H54 (cell line): ENCODE measurements at places on chromosomes 4 and X.

DNA sequence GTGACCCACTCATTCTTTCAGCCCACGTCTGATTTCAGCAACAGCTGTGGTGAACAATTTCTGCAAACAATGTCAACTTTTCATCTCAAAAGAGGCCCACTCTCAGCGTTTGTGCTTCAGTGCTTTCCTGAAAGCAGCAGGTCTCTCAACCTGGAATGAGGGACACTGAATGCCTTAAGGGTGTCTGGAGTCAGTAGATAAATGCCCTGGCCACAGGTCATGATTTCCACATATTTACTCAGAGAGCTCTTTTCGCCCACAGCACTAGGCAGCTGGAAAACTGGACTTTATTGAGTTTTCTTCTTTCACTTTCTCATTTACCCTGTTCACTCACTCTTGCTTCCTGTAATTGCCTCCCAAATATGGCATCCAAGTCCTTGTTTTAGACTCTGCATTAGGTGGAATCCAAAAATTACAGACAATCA is 52.8 kb downstream of the NPFFR2 start:
- no peak for DNase-seq

DNA sequence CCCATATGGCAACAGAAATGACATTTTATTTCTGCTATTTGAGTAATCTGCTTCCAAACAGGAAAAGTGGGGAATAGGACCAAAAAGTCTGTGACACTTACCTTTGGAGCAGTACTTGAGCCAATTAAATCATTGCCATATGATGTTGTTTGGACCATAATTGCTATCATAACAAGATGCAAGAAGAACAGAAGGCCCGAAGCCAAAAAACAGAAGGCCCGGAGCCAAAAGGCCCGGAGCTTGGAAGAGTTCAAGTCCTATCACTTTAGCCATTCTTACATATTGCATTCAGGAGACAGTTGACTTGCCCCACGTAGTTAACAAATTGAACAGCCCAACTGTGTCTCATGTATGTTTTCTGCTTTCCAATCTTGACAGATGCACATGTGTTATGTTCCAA is 285.6 kb downstream of the ARHGAP24 start:
- no peak for DNase-seq

DNA sequence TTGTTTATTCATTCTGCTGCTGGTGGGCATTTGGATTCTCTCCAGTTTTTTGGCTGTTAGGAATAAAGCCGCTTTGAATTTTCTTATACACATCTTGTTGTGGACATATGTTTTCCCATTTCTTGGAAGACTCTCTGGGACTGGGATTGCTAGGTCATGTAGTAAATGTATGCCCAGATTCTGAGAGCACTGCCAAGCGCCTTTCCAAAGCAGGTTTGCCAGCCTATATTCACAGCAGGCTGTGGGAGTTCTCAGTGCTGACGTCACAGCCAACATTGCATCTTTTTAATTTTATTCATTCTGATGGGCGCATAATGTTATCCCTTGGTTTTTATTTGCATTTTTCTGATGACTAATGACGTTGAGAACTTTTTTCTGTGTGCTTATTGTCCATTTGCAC is 24.1 kb downstream of the TMEM271 start:
- no peak for DNase-seq

DNA sequence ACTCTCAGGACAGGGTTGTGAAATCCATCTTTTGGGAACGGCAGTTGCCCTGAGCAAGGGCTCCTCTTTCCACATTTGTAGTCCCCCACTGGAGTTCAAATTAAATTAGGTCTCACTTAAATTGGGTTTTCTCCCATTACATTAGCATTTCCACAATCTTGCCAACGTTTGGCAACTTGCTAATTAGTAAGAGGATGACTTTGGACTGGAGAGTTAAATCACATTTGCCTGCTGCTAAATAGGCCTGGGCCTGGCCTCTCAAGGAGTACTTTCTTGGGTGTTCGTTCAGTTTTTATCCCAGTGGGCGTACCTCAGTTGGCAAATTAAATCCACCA is 33.8 kb downstream of the TNIP3 start:
- DNase-seq: no peak

DNA sequence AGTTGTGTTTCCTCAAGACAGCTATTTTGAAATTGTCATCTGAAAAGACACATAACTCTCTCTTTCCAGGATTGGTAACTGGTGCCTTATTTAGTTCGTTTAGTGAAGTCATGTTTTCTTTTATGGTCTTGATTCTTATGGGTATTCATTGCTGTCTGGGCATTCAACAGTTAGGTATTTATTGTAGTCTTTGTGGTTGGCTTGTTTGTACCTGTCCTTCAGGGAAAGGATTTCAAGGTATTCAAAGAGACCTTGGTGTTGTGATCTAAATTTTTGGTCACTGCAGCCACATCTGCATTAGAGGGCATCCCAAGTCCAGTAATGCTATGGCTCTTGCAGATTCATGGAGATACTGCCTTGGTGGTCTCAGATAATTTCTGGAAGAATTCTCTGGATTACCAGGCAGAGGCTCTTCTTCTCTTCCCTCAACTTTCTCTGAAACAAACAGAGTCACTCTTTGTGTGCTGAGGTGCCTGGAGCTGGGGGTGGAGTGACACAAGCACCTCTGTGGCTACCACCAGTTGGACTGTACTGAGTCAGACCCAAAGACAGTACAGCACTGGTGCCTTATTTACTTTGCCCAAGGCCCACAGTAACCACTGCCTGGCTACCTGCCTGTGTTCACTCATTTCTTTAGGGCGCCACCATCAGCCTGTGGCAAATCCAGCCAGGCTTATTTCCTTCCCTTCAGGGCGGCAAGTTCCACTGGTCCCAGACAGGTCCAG is 620.4 kb downstream of the KCNIP4 start:
- no peak for DNase-seq

- no peak for DNase-seq
These were observed 78.7 kb downstream of the ALG13 start for GRCh38 chrX:111759686-111760085.
